Eye (tissue), 1 donor: ENCODE measurements at places on chromosomes 5 and 9.

DNA sequence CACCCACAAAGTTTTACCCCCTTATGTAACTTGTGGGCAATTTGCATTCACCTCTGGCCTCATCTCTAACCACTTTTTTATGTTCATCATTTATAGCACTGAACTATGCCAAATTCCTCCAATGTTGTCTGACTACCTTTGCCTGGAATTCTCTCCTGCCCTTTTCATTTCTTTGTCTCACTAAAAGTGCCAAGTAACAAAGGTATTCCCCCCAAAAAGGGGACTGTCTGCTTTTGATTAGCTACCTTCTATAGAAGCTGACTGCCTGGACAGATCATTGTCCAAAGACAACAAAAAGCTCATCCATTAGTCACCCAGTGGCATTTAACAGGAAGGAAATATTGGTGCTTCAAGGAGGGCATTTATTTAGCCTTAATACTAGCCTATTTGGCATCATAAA is 189.9 kb upstream of the VCAN start:
- DNase-seq = no peak

- no peak for DNase-seq
These were observed 4.4 kb upstream of the CREBRF start for GRCh38 chr5:173051746-173052145.

DNA sequence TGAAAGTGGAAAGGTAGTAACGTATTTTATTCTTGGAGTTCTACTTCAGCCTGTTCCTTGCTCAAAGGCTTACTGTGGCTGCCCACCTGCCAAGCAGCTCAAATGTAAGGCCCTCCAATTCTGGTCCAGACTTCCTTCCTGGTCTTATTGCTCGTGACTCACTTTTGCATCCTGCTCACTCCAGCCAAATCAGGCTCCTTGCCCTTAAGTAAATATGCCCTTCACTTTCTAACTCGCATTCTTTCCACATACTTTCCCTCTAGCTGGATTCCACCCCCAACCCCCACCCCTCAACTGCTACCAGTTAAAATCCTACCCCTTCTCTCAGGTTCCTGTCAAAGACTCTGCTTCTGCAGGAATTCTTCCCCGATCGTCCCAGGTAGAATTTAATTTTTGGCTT is 96.6 kb downstream of the GALNT10 start:
- DNase-seq = no peak

- DNase-seq = no peak
These were observed 218.9 kb downstream of the CACNA1B start for GRCh38 chr9:138096519-138096845.

GRCh38 chr5:111422747-111423720 is 89.3 kb downstream of the STARD4 start:
- DNase-seq = peak; percentile 12

DNA sequence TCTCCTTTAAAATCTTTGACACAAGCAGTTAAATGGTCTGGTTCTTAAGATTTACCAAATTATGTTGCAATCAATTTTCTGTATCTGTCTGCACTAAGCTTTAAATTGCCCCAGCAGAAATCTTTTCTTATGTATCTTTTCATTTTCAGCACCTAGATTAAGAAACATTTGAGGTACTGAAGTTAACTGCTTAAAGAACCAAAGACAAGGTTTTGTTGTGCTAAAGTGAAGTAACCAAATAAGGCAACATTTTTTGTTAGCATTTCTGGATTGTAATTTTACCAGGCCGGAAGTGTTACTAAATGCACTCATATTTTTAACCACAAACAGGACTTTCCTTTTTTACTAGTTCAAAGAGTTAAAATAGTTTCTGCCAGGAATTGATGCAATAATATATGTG is 24.1 kb upstream of the MTAP start:
- no peak for DNase-seq

GRCh38 chr9:91530829-91531228 is 107.2 kb upstream of the NFIL3 start:
- DNase-seq = no peak

DNA sequence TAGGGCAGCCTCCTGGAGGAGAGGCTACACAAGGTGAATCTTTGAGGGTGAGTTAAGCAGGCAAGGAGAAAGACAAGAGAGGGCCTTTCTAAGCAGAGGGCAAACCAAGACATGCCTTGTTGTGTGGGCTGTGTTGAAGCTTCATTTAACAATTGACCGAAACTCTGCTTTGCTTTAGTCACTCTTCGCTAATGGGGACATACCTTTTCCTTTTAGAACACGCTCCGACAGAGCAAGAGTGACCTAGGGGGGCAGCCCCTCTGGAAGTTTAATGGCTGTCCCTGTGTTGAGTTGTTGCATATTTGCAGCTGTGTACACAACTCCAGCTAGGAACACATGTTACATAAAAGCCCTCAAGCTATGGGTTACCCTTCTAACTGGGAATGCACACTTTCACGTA is 218.1 kb upstream of the WWC1 start:
- DNase-seq = no peak

DNA sequence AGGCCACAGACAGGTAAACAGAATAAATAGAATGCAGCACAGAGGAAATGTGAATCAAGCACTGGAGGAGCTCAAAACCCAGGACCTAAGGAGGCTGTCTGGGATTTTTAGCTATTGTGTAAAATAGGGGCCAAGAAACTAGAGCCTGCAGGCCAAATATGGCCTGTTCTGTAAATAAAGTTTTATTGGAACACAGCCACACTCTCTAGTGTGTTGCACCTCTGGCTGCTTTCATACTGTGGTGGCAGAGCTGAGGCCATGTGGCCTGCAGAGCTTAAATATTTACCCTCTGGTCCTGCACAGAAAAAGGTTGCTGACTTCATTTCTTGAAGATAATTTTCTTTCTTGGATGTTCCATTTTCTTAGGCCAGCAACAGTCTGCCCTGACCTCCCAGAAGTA is 136.4 kb downstream of the WDR41 start:
- DNase-seq = no peak

GRCh38 chr9:11086561-11086960 is 473.8 kb upstream of the PTPRD start:
- DNase-seq = no peak

- DNase-seq = no peak
These were observed 44.2 kb upstream of the MAST4 start for GRCh38 chr5:66551945-66552344.

GRCh38 chr5:21680641-21681040 is 1172.5 kb downstream of the CDH12 start:
- no peak for DNase-seq

DNA sequence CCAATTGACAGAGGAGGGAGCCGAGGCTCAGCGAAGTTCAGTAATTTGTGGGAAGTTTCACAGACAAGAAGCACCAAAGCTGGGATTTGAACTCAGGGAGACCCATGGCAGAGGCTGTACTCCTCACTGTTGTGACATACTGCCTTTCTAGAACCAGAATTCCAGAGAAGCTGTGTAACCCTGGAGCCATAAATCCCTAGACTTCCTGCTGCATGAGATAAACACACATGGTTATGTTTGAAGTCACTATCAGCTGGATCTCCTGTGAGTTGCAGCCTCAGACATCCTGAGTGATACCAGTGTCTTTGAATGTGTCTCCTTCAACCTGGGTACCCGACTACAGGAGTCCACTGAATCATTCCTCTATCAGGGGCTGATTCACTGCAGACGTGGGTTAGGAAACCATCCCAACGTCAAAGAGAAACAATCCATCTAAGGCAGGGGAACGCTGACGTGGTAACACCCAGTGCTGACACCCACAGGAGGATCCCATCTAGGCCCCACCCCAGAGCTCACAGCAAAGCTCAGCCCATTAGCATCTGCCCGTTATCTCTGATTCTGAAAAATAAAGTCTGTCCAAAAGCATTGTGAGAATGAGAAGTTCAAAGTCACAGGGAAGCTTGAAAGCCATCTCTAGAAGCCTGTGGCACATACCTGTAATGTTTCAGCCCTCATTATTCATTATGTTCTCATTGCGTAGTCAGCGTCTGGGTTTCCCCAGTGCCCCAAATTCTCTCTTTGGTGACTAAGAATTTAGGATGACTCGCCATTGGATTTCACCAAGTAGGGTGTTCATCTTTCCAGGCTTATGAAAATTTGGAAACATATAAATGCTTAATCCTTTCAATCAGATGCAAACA is 36.3 kb upstream of the BASP1 start:
- no peak for DNase-seq

GRCh38 chr5:127840198-127840524 is 137.0 kb downstream of the CCDC192 start:
- DNase-seq = no peak

GRCh38 chr5:127406326-127407121 is 110.9 kb upstream of the PRRC1 start:
- DNase-seq = no peak

GRCh38 chr9:20355022-20355421 is 267.3 kb downstream of the MLLT3 start:
- DNase-seq = peak; percentile 21

- DNase-seq = no peak
These were observed 111.8 kb downstream of the INIP start for GRCh38 chr9:112605963-112606699.

- no peak for DNase-seq
These were observed 302.4 kb upstream of the TRPC7 start for GRCh38 chr5:136667789-136668188.

DNA sequence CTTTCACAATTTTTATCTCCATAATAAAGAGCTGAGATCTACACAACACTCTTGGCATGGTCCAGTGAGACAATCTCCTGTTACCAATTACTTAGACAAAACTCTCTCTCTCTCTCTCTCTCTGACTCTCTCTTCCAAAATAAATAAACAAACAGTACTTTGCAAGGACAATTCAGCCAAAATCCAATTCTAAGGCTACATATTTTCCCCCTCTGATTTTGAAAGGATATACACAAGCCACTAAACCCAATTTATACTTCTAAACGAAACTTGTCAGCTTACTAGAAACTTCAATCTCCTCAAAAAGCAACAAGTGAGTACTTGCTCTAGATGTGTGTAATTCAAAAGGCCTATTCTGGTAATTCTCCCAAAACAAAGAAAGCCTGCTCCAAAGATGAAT is 26.3 kb upstream of the TNPO1 start:
- no peak for DNase-seq
